T-helper 17 cell (primary cell): ENCODE measurements at places on chromosomes 1 and 21.

DNA sequence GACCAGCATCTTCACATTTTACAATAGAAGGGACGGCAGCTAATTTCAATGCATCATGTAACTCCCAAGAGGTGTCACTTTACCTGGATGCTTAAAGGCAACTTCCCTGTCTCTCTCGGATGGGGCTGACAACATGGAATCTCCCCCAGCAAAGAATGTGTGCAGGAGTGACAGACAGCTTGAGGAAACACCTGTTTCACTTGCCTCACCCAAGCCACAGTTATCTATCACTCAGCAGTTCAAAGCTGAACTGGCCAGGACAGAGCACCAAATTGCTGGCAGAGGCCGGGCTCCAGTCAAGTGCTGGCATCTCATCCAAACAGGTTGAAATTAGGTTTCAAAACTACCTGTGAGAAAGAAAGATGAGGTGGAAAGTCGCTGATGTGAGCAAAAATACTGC, 538.0 kb upstream of the PLXNA2 start:
- DNase-seq, result no peak

DNA sequence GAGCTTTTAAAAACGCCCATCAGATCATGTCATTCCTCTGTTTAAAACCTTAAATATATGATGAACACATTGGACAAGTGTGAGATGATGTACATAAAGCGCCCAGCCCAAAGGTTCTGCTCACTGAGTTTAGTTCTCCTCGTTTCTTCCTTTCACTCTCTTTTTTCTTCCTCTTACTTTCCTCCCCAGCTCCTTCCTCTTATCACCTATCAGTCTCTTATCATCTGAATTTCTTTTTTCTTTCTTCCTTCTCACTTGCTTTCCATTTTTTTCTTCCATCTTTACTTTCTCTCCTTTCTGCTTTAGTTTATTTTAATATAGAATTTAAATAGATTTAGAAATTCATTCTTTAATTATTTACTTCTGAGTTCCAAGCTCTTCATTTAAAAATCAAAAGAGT, 17.8 kb upstream of the POGZ start:
- DNase-seq, result no peak

GRCh38 chr1:67224856-67225255, 58.6 kb downstream of the IL23R start:
- no peak for DNase-seq

DNA sequence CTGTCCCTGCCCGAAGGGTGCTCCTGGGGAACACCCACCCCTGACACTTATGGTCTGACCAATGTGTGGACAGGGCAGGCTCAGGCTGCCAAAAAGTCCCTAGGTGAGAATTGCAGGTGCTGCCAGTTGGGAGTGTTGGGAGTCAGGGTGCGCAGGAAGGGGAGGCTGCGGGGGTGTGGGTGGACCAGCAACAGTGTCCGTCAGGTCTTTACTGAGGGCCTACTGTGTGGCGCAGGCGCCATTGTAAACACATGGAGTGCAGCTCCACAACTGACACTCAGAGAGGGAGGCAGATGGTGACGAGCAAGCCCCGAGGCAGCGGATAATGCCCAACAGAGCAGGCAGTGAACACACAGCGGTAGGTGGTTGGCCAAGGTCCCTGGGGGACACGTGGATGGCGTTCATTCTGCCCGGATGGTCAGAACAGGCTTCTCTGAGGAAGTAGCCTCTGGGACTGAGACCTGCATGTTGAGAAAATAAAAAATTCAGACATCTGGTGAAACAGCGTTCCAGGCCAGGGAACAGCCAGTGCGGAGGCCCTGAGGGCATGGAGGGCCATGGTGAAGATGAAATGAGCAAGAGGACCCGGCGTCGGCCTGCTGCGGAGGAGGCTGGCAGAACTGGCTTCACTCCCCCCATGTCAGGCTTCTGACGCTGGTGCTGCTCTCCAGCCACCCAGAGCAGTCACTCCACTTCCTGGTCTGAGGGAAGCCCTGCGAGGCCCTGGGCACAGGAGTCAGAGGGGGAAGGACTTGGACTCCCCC, 136.2 kb upstream of the ZBTB40 start:
- DNase-seq, result no peak

DNA sequence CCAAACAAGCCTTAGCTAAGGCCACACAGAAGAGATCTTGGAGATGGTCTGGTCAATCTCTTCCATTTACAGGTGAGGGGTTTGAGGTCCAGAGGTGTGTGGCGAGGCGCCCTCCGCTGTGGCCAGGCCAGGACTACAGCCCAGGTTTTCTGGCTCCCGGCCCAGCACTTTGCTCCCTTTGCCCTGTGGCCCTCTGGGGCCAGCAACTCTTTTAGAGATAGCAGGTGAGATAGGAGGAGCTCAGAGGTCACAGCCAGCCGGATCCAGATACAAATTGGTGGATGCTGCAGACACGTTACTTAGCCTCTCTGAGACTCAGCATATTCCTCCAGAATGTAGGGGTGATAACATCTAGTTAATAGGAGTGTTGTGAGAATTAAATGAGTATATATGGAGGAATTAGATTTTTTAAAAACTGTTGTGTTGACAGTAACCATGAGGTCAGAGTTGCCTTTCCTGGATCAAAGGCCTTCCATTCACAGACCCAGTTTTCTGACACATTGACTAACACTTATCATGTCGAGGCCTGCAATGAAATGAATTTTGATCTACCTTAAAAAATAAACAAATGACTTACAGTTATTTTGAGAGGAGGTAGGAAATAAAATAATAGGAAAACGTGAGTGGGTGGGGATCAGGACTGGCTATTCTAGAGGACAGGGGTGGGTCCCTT, 16.6 kb downstream of the TEX35 start:
- DNase-seq, result no peak

DNA sequence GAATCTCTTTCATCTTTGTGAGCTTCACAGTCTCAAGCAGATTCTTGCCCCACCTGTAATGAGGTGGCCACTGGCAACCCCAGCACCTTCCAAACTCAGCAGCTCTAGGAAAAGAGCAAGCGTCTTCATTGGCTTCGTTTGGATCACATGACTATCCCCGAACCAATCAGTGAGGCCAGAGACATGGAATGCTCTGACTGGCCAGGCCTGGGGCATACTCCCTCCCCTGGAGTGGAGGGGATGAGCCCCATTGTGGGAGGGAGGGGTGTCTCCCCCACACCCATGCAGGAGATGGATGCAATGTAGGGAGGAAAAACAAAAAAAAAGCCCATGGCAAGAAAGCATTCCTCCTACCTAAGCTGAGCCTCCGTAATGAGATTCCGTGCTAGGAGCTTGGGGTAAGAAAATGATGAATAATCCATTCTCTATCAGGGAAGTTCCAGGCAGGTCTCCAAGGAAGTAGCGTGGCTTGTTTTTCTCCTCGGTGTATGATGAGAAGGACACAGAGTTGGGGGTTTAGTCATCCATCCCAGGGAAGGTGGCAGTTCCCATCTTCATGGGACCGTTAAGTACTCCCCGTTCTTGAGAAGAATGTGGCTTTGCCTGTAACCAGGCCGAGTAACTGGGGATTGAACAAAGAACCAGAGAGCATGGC, 32.7 kb downstream of the FHAD1 start:
- no peak for DNase-seq

DNA sequence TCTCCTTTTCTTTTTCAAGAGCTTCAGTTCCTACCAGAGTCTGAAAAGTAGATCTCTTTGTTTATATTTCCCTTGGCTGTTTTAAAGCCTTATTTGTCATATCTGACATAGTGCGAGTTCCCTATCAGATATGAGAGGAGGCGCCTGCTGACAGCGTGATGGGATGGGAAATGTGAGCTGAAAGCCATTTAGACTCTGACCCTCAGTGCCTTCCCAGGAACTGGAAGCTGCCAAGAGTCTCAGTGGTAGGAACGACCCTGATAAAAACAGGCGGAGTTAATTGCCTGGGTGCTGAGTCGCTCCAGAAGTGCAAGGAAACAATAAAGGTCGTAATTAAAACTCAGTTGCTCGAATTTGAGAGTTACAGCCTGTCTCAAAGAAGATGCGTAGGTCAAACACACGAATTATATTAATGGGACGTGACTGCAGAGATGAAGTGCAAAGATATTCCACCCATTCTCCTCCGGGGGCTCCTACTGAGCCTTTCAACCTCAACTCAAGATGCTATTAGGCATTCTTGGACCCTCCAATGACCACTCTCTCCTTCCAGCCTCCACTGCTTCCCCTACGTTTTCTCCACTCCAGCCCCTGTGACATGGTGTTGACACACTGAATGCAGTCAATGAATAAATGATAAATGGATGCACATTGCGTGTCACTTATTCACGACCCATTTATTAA, 84.6 kb downstream of the KAZN start:
- no peak for DNase-seq

DNA sequence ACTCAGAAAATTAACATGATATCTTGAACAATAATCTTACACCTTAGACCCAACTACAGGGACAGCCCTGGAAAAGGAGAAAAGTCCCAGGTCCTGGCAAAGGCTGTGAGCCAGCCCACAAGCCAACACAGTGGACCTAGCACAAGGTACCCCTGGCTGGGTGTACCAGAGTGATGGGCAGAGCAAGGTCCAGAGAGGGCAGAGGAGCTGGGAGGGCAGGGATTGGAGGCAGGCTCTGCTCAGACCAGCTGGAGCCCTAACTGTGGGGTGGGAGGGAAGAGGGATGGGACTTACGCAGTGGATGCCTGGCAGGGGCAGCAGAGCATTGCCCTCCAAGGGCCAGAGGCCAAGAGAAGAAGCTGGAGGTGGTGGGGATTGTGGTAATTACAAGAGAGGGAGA, 101.6 kb downstream of the KCND3 start:
- no peak for DNase-seq

DNA sequence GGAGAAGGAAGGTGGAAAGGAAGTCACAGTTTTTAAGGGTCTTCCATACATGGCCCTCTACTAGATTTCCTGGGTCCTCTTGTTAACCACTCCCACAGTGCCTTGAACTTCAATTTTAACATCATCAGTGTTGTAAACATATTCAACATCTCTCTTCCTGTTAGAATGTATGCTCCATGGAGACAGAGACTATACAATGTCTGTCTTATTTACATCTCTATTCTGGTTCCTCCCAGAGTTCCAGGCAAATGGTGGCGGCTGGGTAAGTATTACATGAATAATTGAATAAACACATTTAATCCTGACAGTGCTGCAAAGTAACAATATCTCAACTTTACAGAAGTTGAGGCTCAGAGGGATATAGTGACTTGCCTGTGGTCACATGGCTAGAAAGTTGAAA, 40.3 kb downstream of the CDC7 start:
- no peak for DNase-seq

DNA sequence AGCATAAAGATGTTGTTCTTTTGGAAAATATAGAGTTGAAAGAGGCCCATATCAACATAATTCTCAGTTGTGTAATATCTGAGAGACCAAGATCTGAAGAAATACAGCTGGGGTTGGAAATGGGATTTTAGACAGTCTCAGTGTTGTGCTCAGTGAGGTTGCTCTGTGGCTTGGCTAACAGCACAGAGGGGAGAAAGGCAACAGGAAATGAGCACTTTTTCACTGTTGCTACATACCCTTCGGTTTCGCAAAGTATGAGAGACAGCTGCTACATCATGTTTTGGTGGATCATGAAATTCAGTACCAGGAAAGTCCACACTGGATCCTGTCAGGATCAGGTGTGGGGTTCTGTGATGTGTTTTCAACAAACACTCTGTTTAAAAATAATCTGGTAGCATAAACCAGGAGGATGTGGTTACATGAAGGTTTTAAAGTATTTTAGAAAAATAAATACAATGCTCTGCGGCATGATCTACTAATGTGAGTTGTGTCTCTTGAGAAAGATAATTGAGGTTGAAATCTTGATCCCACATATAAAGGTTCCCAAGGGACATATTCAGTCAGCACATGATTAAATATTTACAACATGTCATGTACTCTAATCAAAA, 7.0 kb upstream of the GPR88 start:
- DNase-seq, result no peak

DNA sequence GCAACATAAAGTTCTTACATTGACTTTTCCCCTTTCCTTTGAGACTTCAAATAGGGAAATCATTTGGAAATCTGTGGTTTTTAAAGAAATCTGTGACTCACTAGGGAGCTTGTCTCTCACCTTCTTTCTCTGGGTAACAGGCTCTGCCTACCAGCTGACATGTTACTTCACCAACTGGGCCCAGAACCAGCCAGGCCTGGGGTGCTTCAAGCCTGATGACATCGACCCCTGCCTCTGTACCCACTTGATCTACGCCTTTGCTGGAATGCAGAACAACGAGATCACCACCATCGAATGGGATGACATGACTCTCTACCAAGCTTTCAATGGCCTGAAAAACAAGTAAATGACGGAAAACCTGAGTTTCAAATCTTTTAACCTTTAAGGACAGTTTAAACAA, 9.2 kb upstream of the CHIA start:
- no peak for DNase-seq

DNA sequence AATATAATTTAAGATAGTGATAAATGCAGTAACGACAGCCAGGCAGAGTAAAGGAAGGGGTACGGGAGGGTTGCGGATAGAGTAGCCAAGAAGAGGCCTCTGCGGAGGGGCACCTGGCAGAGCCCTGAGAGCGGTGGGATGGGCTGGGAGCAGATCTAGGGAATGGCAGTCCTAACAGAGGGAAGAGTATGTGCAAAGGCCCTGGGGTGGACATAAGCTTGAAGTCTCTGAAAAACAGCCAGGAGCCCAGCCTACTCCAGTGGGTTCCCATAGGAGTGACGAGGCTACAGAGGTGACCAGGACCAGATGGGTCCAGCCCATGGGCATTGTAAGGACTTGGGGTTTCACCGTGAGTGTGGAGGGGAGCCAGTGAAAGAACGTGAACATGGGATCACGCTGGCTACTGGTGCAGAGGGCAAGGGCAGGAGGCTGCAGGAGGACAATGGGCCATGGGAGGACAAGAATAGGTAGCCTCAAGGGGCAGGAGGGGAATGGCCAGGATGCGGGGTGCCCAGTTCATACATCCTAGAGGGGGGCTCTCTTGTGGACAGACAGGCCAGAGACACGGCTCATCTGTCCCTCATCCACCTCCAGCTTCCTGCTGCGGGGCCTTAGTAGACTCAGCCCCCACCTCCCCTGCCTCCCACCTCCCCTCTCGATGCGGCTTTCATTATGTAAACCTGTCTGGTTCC, 185.7 kb upstream of the VAMP3 start:
- no peak for DNase-seq

DNA sequence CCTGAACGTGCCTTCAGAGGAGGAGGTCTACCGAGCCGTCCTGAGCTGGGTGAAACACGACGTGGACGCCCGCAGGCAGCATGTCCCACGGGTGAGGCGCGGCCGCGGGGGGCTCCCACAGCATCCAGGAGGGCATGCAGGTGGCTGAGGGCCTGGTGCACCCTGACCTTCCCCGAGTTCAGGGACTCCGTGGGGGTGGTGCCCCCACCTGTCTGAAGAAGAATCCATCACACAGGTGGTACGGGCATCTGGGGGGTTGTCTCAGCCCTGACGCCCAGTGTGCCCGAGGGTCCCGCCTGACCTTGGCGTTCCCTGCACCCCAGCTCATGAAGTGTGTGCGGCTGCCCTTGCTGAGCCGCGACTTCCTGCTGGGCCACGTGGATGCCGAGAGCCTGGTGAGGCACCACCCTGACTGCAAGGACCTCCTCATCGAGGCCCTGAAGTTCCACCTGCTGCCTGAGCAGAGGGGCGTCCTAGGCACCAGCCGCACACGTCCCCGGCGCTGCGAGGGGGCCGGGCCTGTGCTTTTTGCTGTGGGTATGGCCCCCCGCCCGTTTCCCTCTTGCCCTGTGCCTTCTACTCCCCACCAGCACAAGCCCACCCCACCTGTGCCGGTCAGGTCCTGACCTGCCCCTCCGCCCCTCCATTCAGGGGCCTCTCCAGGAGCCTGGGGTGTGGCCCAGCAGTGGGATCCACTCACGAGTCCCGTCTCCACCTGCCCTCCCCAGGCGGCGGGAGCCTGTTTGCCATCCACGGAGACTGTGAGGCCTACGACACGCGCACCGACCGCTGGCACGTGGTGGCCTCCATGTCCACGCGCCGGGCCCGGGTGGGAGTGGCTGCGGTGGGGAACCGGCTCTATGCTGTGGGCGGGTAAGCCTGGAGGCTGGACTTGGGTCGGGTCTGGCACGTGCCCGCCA, 2.3 kb downstream of the KLHL17 start:
- no peak for DNase-seq
